ENCODE measurements at places on chromosomes 2 and 18.

DNA sequence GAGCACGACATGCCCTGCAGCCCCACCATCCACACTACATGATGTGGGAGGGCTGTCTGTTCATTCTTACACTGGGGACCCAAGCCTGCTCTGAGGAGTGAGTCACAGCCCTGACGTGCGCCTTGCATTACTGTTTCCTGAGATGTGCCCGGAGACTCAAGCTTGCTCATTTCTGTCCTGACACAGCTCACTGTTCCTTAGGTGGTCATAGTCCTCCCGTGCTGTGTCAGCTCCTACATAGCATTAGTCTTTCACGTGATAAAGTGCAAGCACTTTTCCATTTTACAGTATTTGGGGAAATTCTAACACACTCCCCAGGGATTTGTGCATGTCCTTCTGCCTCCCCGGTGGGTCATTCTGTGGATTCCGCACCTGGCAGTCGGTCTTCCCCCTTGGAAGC, 46.2 kb upstream of the TRIM43B start:
- no peak for DNase-seq

- no peak for DNase-seq
Observed at GRCh38 chr2:207873794-207874193, 104.1 kb upstream of the FZD5 start.

- DNase-seq = no peak
Observed at GRCh38 chr2:215140166-215140707, 1.8 kb upstream of the ABCA12 start.

DNA sequence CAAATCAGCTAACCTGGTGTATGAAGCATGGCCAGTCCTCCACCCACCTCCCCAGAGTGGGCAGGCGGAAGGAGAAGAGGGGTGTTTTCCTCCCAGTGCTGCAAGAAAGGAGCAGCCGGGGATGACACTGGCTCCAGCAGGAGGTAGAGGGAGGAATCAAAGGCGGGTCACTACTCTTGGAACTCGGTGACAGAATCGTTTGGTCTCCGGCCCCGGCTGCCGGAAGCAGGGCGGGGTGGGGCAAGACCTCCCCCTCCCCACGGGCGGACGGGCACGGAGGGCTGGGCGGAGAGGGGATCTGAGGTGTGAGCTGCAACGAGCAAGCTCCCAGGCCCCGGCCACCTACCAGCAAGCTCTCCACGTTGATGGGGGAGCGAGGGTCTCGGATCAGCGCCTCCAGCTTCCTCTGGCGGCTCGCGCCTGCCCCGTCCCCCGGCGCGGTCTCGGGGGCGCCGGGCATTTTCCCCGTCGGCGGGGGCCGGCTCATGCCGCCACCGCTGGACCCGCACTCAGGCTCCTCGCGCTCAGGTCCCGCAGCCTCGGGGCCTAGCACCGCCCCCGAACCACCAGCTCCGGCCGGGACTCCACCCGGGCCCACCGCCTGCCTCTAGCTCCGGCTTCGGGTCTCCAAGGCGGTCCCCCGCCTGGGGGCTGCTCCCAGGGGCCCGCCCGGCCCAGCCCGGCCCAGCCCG, 640 bp downstream of the ROCK2 start:
- DNase-seq = no peak

DNA sequence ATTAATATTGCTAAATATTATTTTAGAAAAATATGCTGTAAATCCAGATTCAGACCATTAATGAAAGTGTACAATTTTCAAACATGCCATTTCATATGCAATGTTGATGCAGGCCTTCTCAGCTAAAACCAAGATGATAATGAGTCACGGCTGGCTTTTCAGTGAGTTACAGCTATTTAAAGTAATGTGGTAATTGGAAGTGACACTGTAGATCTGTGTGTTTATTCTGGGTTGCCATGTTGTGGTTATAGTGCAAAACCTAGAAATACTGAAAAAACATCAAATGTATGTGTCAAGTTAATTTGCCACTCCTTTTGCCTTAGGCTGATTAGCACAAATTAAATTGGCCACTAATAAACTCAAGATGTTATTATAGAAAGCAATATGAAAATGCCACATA, 506.6 kb downstream of the ERBB4 start:
- DNase-seq = no peak

GRCh38 chr2:21183306-21183705, 59.5 kb downstream of the TDRD15 start:
- DNase-seq = no peak

DNA sequence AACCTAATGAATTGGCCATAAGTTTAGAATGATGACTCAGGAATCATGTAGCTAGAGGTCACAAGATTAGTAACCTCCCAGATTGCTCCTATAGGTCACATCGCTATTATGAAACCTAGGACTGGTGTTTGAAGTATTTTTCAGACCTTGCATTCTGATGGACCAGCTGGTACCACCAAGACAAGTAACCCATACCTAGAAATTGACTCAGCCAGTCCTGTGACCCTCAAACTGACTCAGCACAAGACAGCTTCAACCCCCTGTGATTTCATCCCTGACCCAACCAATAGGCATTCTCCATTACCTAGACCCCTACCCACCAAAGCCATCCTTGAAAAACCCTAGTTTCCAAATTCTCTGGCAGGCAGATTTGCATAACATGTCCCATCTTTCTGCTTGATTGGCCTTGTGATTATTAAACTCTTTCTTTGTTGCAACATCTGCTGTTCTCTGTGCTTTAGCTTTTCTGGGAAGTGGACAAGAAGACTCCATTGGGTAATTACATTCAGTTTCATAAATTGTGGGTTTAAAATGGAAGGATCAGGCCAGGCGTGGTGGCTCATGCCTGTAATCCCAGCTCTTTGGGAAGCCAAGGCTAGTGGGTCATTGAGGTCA, 254.9 kb downstream of the IRS1 start:
- no peak for DNase-seq

GRCh38 chr2:157957596-157957995, 81.5 kb upstream of the ACVR1 start:
- DNase-seq = no peak

GRCh38 chr18:36350839-36351469, 53.4 kb downstream of the FHOD3 start:
- DNase-seq = no peak

DNA sequence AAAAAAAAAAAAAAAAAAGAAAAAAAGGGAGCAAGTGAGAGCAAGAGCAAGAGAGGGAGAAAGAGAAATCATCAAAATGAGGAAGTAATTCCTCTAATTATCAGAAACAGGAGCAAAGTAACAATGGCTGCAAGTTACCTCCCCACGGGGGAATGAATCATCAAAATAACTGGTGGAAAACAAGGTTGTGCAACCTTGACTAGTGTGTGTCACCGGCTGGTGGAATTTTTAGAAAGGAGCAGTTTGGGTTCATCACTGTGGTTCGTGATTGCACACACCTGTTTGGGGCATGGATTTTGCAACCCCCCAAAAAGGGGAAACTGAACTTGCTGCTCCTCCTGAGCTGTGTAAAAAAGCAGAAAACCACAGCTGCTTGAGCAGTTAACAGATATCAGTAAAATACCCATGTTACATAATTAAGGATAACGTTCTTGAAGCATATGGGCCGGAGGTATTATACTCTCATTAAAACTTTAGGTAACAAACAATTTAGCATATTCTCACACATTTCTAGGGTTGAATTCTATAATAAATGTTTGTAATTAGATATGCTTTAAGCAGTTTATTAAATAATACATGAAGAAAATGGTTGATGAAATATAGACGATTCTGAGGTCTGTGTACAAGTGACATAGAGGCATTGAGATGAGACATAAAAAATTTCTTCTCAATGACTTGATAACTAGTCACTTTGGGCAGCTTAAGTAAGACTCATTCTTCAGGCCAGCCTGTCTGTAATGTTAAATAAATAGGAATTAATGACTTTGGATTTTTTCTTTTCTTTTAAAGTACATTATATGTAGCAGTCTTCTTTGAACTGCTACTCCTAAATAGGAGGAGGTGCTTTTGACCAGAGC, 184.2 kb upstream of the ZEB2 start:
- no peak for DNase-seq

GRCh38 chr2:103809941-103810441, 1043.9 kb upstream of the POU3F3 start:
- no peak for DNase-seq

- DNase-seq = no peak
Observed at GRCh38 chr2:198322275-198322674, 517.9 kb downstream of the PLCL1 start.

DNA sequence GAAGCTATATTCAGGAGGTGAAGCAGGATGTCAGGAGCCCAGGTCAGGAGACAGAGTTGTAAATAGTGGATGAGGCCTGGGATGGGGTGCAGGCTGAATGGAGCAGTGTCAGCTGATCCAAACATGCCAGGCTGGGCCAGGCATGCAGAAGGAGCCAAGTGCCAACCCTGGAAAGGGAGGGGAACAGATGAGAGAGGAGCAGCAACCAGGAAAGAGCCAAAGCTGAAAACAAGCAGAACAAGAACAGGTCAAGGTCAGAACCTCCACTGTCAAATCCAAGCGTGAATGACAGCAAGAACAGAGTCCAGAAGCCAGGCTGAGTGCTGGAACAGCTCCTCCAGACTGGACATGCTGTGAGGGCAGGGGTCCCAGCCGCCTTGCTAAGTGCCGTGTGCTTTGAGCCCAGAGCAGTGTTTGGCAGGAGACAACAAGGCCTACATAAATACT, 49.2 kb upstream of the PPP1CB start:
- no peak for DNase-seq

- peak; percentile 23 for DNase-seq
Observed at GRCh38 chr2:36618381-36618780, 20.4 kb upstream of the FEZ2 start.

DNA sequence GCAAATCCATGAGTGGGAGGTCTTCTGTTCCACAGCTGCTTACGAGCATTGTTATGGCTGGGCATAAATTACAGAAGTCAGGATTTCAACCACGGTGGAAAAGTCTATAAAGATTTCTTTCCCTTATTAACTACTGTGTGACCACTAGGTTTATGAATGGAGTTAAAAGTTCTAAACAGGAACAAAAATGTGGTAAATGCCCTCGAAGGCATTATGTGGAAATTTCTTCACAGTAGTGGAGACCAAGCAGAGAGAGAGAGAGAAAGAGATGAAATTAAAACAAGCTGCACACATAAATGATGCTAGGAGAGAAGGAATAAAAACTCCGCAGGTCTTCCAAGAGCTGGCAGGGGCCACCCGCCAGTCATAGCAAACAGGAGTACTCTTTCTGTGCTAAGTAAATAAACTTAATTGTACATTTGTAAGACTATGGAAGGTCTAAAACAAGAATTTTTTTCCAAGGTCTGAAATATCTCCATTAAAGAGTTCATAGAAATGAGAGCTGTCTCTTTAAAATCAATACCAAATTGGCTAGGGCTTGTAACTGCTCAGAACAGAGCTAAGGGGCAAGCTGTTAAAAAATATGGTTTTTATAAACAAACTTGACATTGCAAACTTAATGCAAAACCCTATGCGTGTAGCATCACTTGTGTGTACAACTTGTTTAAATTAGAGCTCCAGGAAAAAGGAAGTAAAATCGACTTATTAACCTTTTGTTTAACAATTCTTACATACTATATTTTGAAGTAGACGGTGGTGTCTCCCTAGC, 438.2 kb downstream of the MEIS1 start:
- no peak for DNase-seq

GRCh38 chr2:1607236-1607920, 136.9 kb downstream of the PXDN start:
- no peak for DNase-seq

GRCh38 chr2:235661167-235661937, 167.5 kb downstream of the AGAP1 start:
- peak; percentile 43 for DNase-seq

DNA sequence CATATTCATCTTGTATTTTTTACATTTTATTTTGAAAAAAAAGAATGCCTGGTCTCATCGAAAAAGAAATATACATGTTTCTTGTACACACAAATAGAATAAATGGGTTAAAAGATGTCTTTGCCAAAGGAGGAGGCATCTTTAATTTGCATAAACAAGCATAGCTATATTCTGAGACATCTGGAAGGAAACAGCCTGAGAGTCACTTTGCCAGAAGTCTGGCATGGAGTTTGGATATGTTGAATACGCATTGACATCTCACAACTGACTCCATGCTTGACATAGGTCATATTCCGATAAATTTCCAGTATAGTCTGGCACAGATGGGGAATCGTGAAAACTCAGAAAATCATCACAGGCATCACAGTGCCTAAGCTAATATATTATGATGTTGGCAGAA, 1317.5 kb upstream of the CELF4 start:
- DNase-seq = no peak

DNA sequence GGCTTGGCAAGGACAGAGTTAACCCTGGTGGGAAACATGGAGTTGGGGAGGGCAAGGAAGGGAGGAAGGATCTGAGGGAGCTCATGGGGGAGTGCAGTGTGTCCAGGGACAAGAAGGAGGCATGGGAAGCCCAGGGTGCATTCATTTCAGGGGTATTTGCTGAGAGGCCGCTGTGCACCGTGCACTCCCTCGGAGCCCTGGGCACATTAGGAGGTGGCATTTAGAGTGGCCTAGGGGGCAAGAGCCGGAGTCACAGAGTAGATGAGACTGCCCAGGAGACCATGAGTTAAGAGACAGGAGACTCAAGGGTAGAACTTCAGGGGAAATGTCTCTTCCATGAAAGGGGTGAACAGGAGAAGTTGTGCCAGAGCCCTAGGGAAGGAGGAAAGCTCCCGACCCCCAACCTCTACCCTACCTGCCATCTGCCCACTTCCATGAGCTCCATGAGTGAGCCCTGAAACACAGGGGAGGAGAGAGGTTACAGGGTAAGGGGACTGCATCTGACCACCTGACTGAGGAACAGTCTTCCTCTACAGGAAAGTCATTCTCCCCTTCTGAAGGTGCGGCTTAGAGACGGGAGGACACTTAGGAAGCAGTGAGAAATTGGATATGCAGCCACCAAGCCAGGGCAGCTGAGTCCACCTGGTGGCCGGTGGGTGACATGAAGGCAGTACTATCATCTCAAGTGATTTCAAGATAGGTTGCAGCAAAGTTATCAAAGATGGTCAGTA, 58.5 kb upstream of the COPS8 start:
- DNase-seq = peak; percentile 60

DNA sequence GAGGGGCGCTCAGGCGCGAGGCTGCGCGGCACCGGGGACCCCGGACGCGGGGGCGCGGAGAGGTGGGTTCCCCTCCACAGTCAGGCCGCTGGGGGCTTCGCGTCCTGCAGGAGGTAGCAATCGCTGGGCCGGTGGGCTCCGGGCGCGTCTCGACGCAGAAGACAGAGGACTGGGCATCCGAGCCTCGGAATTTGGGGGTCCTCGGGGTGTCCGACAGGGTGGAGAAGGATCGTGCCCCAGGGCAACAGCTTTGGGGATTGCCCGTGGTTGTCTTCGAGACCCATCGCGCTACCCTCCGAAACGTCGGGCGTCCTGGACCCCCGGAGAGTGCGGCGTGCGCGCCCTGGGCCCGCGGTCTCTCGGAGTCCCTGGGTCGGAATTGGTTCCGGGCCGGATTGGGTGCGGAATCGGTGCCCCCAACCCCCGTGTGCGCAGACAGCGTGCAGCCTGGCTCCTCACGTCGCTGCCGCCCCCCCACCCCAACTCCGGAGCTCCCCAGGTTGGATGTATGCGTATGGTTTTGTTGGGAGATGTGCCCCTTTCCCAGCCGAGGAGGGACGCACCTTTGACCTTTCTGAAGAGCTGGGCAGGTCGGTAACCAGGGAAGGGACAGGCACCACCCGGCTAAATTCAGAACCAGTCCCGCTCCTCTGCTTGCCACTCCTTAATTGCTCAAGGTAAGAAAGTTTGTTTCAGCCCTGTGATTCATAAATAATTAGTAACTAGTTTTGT, 750 bp downstream of the NPAS2 start:
- DNase-seq = no peak

Data from NCI-H187 treated with DMSO at 0.1 percent for 48 hours (cell line).